ENCODE measurements at places on chromosomes 5 and 9.

DNA sequence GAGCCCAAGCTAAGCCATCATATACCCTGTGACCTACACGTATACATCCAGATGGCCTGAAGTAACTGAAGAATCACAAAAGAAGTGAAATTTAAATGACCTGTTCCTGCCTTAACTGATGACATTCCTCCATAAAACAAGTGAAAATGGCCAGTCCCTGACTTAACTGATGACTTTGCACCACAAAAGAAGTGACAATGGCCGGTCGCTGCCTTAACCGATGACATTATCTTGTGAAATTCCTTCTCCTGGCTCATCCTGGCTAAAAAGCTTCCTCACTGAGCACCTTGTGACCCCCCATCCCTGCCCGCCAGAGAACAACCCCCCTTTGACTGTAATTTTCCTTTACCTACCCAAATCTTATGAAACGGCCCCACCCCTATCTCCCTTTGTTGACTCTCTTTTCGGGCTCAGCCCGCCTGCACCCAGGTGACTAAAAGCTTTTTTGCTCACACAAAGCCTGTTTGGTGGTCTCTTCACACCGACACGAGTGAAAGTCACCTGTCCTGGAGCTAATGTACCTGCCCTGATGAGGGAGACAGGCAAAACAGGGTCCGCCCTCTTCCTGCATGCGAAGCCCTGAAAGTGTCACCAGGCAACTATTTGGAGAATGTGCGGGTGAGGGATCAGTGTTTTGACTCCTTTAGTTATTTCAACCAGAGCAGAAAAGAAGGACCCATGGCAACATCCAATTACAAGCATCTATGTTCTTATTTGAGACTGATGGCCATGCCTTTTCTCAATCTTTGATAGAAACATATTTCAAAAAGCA is 266.1 kb downstream of the SMARCA2 start:
- no peak for DNase-seq

DNA sequence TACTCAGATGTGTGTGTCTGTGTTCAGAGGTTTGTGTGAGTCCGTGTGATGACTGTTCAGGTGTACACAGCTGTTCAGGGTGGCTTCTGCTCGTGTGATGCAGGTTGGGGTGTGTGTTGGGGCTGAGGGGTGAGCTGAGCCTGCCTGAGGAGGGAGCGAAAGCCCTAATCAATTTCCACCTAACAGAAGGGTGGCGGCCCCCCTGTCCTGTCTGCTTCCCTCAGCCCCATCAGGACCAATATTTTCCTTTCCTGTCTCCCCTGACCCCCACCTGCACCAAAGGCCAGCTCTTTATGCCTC is 30.2 kb downstream of the LHX2 start:
- no peak for DNase-seq

DNA sequence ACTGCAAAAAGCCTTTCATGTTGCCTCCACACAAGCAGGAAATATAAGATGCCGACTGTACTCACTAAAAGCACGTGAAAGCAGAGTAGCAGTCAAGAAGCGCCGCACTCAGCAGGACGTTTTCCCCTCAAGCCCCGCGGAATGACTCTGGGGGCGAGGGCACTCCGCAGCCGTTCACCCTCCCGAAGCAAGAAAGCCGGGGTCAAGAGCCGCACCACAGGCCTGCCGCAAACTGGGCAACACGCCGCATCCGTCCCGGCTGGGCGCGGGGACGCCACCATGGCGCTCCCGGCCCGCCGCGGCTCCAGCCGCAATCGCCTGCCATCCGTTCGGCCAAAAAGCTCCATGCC is 364 bp downstream of the RPS6 start:
- DNase-seq, result no peak

- DNase-seq, result no peak
Observed at GRCh38 chr9:118558026-118558425, 811.2 kb downstream of the BRINP1 start.

- DNase-seq, result no peak
Observed at GRCh38 chr9:92224177-92224576, 69.3 kb downstream of the IARS1 start.

Measured in NCI-H446 treated with DMSO at 0.1 percent for 48 hours (cell line).